ENCODE measurements at places on chromosomes 1 and 21.

DNA sequence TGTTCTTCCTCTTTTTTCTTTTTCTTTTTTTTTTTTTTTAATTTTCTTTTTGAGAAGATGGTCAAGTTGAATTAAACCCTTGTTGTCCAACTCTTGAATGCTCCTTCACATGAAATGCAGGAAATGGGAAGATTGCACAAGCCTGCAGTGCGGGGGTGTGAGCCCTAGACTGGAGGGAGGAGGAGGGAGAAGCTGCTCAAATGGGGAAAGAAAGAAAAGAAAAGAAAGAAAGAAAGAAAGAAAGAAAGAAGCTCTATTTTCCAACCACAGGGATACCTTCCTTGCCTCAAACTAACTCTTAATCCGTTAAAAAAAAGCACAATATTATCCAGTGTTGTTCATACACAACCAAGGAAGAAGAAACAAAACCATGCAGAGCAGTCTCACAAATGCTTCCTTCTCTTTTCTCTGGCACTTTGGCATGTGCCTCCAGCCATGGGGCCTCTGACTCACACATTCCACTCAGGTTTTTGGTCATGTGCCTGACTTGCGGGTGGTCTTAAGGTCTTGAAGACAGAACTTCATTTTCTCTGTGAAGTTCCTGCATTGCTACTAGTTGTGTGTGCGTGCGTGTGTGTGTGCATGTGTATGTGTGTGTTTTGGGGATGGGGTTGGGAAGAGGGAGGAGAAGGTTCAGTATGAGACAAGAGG is 276.1 kb downstream of the RPS6KC1 start:
- DNase-seq: peak; percentile 91

GRCh38 chr1:170318736-170319135 is 173.0 kb downstream of the NTMT2 start:
- DNase-seq: no peak

- peak; percentile 61 for DNase-seq
These were observed 34.7 kb downstream of the RNF11 start for GRCh38 chr1:51270751-51271150.

GRCh38 chr1:242240077-242240476 is 241.2 kb upstream of the MAP1LC3C start:
- DNase-seq: no peak

DNA sequence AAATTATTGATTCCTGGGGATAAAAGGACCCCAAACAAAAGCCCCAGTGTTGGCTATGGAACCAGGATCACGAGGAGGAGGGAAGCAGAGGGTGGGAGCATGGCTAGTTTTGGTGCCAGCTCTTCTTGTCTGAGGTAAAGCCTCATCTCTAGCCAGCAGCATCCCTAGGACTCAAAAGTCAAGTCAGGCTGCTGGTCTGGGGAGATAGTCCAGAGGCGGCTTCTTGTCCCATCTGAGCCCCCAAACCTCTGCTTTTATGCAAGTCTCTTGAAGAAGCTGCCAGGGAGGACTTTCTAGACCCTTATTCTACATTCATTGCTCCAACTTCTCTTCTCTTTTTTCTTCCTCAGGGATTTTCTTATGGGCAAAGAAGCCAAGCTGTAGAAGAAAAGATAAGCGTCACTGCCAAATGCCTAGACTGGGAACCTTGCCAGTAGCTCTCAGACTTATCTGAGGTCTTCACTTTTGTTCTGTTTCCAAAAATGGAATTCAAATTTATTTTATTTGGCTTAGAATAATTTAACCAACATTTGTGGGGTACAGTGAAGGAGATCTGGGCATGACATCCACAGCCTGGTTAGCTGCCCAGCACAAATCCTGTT is 6.9 kb upstream of the ANKRD35 start:
- DNase-seq: no peak

GRCh38 chr1:7526867-7527732 is 244.0 kb upstream of the VAMP3 start:
- DNase-seq: no peak

- DNase-seq: no peak
These were observed 906 bp downstream of the CIART start for GRCh38 chr1:150283260-150283659.

DNA sequence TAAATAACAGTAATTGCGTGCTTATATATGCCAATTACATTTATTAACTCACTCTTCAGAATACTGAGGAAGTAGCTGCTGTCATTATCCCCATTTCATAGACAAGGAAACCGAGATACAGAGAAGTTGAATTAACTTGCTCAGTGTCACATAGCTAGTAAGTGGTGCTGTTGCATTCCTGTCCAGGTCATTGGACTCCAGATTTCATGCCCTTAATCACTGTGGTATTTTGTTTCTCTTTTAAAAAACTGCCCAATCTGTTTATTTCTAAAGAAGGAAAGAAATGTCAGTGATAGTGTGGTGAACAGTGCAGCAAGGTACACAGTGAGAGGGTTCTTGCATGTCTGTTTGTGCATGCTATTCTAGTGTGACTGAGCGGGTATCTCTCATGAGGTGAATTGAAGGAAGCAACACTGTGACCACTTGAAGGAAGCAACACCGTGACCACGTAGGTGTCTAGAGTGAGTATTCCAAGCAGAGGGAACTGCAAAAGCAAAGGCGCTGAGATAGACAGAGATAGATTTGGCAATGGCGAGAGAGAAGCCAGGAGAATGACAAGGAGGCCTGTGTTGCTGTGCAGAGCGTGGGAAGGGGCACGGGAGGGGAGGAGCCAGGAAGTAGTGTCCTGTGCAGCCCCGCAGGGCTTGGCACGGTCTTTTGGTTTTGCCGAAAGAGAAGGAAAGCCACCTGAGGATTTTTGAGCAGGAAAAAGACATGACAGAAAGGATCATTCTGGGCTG is 95.9 kb downstream of the CAMTA1 start:
- DNase-seq: no peak

GRCh38 chr1:215833941-215834729 is 267.0 kb downstream of the KCTD3 start:
- DNase-seq: peak; percentile 22

DNA sequence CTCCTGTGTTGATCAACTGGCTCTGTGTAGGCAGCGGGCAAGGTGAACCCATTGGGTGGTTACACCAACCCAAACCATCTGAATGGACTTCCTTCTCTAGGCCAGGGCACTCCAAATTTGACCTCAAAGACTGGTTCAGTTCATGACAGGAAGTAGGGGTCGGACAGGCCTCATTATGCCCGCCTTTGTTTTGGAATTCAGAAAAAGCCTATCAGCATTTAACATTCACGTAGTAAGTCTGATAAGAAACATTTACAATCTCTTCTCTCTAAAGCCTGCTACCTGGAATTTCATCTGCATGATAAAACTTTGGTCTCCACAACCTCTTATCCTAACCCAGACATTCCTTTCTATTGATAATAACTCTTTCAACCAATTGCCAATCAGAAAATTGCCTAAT is 97.1 kb upstream of the ETV3 start:
- no peak for DNase-seq

DNA sequence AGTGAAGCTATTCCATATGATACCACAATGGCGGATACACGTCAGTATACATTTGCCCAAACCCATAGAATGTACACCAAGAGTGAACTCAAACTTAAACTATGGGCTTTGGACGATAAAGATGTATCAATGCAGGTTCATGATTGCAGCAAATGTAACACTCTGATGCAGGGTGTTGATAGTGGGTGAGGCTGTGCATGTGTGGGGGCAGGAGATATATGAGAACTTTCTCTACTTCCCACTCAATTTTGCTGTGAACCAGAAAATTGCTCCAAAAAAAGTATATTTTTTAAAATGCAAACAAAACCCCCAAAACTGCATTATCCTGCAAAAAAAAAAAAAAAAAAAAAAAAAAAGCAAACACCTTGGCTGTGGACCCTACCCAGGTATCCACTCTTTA is 3.4 kb downstream of the ATP1A2 start:
- no peak for DNase-seq

DNA sequence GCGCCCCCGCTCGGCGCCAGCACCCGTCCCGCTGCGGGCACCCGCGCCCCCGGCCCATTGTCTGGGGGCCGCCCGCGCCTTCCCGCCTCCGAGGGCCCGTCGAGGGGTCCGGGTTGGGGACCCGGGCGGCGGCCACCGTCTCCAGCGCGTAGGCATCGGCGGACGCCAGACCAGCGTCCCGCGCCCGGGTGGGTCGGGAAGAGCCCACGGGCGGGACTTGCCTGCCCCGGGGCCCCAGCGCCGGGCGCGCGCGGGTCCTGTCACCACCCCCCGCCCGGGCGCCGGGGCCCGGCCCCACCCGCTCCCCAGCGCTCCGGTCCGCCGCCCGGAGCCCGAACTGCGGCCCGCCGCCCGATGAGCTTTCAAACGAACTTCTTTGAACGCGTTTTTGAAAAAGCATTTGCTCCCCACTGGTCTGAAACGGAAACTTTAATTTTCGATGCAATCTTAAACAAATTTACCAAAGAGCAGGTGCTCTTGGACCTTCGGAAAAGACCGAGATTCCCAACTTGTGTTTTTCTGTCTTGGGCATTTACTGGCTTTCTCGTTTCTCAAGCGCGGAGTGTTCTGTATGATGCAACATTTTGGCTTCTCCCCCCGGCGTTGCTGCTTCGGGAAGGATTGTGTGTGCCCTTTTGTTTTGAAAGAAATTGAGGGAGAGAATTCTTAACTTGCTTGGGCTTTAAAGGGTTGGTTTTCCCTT is 615 bp downstream of the CLIC4 start:
- no peak for DNase-seq

GRCh38 chr1:57017200-57017599 is 51.4 kb upstream of the C8B start:
- no peak for DNase-seq

DNA sequence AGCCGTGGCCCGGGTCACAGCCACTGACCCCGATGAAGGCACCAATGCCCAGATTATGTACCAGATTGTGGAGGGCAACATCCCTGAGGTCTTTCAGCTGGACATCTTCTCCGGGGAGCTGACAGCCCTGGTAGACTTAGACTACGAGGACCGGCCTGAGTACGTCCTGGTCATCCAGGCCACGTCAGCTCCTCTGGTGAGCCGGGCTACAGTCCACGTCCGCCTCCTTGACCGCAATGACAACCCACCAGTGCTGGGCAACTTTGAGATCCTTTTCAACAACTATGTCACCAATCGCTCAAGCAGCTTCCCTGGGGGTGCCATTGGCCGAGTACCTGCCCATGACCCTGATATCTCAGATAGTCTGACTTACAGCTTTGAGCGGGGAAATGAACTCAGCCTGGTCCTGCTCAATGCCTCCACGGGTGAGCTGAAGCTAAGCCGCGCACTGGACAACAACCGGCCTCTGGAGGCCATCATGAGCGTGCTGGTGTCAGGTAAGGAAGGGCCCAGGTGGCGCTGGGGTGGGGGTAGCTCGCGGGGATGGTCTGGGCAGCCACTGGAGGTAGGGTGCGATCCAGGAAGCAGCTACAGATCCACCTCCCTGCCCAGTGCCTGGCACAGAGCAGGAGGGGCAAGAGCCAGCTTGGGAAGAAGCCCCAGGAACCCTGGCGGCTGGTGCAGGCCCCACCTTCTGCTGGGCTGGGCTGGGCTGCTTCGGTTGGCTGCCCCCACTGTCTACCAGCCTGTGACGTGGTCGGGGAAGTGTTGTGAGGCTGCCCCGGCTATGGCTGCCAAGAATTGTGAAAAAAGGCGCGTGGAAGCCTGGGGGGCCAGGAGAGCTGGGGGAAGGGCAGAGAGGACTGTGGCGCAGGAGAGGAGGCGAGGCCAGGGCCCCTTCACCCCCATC is 3.8 kb downstream of the CELSR2 start:
- no peak for DNase-seq

GRCh38 chr21:41418393-41418792 is 7.6 kb upstream of the MX1 start:
- no peak for DNase-seq

GRCh38 chr1:93221913-93222312 is 41.4 kb downstream of the CCDC18 start:
- no peak for DNase-seq

GRCh38 chr1:96472471-96472870 is 249.1 kb upstream of the PTBP2 start:
- peak; percentile 69 for DNase-seq

DNA sequence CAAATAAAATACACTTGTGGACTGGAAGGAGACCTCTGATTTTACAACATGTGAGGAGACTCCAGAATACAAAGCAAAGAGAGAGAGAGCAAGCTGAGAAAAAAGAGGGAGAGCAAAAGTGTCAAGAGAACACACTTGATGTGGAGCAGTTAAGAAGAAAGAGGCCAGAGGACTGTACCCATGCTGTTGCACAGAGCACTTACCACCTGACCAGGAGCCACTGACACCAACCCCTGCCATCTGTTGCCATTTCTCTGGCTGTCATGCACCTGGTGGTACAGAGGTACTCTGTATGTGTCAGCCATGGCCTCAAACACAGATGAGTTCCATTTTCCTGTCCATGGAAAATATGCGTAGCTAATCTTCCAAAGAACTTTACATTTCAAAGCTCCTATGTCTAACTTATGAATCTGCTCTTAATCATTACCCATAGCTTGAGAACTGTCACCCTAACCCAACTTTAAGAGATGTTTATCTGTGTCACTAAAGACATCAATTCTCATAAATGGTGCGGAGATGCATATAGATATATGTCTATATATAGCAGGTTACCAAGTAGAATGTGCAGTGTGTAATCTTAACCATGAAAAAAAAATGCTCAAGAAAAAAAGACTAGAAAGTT is 32.8 kb upstream of the ABCD3 start:
- DNase-seq: no peak

DNA sequence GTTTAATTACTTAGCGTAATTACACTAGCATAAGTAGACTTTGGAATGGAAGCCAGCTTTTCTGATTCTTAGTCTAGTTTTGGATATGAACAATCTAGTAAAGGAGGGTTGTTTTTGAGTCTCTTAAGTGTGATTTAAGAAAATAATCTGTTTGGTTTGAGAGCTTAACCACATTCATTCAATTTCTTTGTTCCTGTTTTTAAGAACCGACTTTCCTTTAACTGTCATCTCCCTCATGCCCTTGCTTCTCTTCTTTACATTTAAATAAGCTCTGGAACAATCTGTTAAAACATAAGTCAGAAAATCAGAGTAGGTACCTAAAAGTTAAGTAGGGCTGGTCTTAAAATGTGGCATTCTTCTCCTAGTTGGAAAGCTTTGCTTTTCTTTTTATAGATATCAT is 27.7 kb downstream of the CDC42 start:
- no peak for DNase-seq

- DNase-seq: no peak
These were observed 129.5 kb upstream of the KIAA0040 start for GRCh38 chr1:175322109-175322508.

GRCh38 chr1:44613941-44614340 is 60.3 kb downstream of the TMEM53 start:
- no peak for DNase-seq

GRCh38 chr21:45447821-45448220 is 42.9 kb downstream of the COL18A1 start:
- DNase-seq: no peak

DNA sequence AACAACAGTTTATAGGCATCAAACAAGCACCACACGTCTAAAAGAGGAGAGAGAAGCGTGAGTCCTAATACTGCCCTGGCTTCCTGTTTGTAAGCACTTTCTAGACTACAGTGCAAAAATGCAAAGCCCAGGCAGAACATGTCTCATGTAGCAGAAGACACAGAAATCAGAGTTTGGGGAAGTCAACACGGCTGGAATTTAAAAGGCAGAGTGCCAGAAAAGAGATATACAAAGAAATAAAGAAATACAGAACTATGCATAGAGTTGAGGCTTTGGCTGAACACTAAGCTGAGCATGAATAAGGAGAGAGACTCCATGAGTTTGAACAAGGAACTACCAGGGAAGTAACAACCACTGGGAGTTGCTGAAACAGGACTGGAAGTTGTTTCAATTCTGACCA is 566.6 kb upstream of the NR5A2 start:
- no peak for DNase-seq

- no peak for DNase-seq
These were observed 681.0 kb upstream of the ADAMTS5 start for GRCh38 chr21:27647921-27648320.

All from fibroblast of skin of left quadriceps (primary cell).